Large intestine (tissue), 12 donors: ENCODE measurements at places on chromosomes 6 and 20.

GRCh38 chr6:95587989-95588388, 10.7 kb downstream of the MANEA start:
- DNase-seq, result no peak

DNA sequence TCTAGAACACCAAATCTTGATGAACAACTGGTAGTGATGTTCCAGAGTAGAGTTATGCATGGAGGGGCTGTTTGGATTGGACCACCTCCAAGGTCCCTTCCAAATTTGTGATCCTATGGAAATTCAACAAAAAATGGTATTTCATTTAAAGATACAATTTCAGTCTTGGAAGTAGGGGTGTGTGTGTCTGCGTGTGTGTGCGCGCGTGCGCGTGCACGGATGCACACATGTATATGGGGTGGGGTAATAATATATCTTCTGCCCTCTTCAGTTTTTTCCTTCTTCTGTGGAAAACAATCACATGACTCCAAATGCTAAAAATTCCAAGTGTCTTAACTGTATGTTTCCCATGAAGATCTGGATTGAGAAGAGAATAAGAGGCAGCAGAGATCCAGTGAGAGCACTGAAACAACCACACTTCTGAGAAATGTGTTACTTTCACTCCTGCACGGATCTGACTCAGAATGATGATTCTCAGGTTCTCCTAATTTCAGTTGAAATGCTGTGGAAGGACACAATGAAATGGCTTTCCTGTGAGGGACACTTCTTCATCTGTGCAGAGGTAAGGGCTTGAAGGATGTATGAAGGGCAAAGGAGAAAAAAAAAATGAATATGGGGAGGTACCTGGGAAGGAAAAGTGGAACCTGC, 10.6 kb upstream of the IL17F start:
- no peak for DNase-seq

GRCh38 chr6:43807228-43808061, 37.4 kb downstream of the VEGFA start:
- DNase-seq, result peak; percentile 84

DNA sequence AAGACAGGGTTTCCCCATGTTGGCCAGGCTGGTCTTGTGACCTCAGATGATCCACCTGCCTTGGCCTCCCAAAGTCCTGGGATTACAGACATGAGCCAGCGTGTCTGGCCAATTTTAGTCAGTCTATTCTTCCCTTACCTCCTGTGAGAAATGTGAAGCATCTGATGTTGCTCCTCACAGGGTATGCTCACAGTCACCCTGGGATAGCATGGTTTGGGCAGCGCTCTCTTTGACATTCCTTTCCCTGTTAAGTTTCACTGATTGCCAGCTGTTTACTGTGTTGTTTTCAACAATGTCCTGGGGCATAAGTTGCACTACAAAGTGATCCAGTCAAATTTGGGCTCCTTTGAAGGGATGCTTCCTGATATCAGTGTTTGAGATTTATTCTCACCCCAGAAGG, 13.1 kb downstream of the CDC5L start:
- DNase-seq, result no peak

DNA sequence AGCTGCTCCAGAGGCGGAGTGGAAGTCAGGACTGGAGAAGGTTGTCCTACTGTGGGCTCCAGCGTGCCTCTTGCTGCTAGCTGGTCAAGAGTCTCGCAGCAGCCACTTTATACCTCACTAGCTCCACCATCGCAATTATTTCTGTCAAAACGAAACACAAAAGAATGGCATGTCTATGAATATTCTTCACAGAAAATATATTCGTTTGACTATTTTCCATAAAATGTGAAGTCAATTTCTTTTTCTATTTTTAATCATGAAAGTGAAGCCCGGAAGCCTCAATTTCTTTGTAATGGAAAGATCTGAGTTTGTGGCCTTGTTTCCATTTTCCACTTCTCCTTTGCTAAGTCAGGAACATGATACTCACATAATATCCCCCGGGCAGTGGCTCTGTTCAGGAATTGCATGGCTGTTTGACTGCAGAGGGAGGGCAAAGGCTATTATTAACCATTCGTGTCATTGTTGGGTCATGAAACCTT, 51.7 kb downstream of the DTD1 start:
- no peak for DNase-seq

GRCh38 chr20:32672394-32672981, 1.3 kb downstream of the C20orf203 start:
- no peak for DNase-seq

DNA sequence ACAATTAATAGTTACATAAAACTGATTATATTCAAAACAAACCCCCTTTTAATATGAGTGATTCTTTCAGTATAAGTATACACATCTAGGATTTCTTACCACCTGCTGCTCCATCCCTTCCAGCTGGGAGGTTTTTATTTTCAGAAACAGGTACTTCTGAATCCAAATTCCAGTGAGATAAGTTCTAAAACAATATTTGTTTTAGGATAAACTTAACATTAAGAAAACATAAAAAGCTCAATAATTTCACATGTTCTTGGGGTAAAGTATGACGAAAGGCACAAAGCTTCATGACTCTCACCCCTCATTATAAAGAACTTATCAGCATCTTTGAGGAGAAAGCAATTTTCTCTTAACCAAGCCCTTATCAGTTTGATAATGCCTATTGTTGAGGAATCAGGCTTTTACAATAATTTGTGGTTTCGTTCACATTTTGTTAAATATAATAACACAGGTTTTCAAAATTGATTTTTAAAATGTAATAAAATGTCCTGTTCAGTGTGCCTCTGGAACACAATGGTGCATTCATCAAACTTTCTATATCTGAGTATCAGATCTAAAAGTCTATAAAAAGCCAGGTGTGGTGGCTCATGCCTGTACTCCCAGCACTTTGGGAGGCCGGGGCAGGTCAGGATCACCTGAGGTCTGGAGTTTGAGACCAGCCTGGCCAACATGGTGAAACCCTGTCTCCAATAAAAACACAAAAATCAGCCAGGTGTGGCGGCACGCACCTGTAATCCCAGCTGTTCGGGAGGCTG, 4.3 kb downstream of the FAM217A start:
- no peak for DNase-seq

GRCh38 chr6:85062884-85063283, 298.5 kb upstream of the TBX18 start:
- DNase-seq, result no peak

DNA sequence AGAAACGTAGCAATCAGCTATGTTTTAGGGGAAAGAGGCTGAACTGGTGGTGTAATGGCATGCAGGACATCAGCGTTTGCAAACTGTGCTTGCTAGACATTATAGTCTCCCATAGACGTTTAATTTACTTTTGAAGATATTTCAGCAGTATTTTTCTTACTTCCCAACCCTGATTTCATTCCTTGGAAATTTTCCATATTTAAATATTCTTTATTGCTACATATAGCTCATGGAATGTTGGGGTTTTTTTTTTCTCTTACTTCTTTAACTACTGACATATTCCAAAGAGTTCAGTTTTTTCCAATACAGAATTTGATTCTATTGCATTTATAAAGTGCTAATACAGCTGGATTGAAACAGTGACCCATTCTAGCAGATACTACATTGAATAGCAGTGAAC, 694.4 kb upstream of the CITED2 start:
- DNase-seq, result no peak

DNA sequence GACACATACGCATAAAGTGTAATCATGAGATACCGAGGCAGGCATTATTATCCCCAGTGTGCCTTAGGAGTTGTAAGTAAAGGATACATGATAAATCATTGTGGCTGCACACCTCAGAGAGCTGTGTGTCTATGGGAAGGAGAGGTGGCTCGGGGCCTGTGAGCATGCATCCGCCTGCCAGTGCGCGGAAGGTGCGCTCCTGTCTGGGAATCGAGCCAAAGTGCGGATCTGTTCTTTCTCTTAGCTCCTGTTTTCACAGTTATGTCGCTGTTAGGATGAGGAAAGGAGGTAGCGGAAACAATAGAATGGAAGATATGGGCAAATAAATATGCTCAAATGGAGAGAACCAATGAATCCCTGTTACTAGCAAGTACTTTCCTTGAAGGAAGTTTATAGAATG, 98.0 kb downstream of the ANKRD6 start:
- DNase-seq, result no peak

DNA sequence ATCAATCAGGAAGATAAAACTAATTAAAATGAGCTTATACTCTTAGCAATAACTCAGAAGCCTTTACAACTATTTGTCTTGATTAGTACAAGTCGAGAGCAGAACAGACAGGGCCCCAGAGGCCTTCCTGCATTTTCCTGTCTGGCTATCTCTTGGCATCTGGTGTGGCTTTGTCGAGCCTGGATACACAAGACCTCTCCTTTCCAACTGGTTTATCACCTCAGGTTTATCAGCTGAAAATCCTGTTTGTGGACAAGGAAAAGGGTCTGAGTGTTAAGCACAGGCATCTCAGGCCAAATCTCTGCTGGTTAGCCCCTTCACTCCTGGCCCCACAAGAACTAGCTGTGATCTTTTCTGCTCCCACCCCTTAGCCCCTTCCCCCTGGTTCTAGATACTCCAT, 32.6 kb downstream of the BAK1 start:
- DNase-seq, result no peak

DNA sequence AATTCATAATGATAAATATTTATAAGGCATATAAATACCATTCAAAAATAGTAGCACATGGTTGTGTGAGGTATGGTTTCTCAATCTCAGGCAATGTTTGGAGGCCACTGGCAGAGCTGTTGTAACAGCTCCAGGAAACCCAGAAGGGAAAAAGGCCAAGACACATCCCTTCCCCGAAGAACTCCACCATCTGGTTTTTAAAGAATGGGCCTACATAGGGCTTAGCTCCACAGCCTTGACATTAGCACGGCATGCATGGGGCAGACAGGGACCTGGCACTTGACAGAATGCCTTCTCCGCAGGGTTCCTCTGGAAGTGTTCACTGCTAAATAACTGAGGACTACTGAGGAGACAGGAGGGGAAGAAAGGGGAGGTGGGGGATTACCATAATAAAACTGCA, 16.1 kb upstream of the FOXO3 start:
- no peak for DNase-seq

GRCh38 chr6:104527761-104528415, 331.8 kb downstream of the HACE1 start:
- no peak for DNase-seq

- no peak for DNase-seq
Observed at GRCh38 chr6:67221226-67221625, 1413.9 kb upstream of the ADGRB3 start.

GRCh38 chr6:33278392-33278741, 1.4 kb downstream of the B3GALT4 start:
- no peak for DNase-seq

DNA sequence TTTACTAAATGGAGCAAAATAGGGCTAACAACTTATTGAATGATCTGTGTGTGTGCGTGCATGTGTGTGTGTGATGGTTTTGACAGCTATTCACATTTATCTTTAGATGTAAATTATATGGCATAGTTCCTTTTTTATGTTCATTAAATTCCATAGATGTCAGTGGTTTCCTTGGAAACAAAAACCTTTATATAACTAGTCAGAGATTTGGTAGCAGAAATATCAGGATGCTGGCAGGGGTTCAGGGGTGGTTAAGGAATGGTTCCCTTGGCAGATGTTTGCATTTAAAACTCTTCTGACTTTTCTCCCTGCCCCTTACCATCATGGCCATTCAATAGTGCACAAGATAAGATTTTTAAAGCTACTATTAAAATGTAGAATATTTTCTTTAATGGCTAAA, 256.6 kb downstream of the PLCB1 start:
- no peak for DNase-seq

DNA sequence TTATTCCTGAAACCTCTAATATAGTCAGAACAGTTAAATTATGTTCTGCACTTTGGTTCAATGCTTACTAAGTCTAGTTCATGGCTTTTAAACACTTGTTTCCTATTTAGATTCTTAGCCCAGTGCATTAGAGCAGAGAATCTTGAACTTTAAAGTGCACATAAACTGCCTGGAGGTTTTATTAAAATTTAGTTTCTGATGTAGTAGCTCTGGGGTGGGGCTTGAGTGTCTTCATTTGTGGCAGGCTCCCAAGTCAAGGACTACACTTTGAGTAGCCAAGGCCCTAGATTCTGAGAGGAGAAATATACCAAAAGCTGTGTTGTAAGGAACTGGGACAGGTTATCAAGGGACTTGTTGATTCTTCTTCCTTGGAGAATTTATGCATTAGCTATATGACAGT, 1604.2 kb downstream of the KHDRBS2 start:
- DNase-seq, result no peak

DNA sequence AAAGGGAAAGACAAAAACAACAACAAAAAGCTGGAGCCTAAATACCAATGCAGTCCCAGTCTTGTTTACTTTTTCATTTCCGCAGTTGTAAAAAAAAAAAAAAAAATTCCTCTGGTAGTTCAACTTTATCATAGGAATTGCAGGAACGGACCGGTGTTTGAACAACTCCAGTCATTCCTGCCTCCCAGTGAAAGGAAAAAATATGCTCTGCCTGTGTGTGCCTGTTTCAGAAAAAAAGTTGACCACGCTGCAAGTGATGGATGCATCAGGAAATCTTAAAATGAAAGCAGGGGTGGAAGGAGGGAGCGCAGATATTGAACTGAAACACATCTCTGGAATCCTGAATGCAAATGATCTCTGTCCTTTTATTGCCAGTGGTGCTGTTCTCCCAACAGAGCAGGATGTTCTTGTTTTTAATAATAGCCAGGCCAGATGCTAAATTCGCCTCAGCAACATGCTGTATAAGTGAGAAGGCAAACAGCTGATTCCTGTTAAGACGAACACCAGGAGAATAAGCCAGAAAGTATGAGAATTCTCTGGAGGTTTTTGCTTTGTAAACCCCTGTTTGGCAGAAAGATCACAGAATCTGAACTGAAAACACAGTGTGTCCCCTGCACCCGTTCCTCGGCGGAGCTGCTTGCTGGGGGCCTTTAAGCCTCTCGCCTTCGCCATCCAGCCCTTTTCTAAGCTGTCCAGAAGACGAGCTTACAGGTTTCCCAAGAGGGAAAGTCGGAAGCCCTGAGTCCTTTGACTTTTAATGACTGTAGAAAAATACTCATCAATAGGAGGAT, 178.4 kb upstream of the SUPT3H start:
- no peak for DNase-seq

DNA sequence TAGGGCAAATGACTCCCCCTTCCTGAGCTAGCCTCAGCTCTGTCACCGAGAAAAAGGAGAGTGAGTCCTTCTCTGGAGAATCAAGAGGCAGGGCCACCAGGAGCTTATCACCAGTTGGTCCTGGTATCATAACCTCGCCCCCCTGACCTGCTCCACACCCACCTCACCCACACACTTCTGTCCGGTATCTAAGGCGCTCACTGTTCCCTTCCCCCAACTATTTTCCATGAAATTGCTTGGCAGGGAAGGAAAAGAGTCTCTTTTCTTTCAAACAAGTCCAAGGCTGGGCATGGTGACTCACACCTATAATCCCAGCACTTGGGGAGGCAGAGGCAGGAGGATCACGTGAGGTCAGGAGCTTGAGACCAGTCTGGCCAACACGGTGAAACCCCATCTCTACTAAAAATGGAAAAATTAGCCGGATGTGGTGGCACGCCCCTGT, 77.6 kb downstream of the ZMYND8 start:
- DNase-seq, result no peak
